Kidney capillary endothelial cell (primary cell): ENCODE measurements at places on chromosomes 12 and 14.

GRCh38 chr14:75231320-75231719 lies 47.3 kb upstream of the FOS start:
- DNase-seq = no peak

GRCh38 chr12:110785240-110785639 lies 42.5 kb upstream of the PPP1CC start:
- DNase-seq = no peak

DNA sequence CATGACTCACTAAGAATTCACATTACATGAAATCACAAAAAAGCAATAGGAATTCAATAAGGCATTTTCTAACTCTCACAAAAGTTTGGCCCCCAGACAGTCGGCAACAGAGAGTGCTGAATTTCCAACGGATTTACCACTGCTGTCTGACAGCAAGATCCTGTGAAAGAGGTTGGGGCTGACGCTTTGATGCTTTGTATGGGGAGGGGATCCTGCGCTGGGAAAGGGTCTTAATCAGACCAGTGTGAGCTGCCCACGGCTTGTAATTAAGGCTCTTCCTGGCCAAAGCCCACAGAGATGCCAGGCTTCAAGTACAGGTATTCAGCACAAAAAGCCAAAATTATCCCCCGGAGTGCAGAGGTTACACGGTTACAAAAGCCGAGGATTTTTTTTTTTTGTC lies 66.8 kb upstream of the TMCC3 start:
- DNase-seq = no peak

- DNase-seq = no peak
These were observed 19.7 kb downstream of the HAL start for GRCh38 chr12:95976416-95976832.

- DNase-seq = no peak
These were observed 122.8 kb downstream of the NTF3 start for GRCh38 chr12:5554711-5555110.

DNA sequence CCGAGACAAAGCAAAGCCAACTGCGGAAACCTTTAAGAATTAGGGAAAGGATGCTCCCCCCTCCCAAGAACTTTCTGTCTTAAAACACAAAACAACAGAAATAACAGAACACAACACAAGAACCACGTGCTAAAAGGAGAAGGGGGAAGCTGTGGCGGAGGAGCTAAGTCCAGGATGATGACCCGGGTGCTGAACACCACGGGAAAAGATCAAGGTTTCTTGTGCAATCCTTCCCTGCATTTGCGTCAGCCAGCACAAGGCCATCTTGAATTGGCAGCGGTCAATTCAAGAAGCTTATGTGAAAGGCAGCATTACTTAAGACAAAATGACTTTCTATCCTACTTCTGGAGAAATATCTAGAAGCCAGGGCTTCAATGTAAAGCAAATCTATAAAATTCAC lies 11.0 kb upstream of the CREBL2 start:
- DNase-seq = no peak

GRCh38 chr12:47944685-47945340 lies 18.6 kb upstream of the TMEM106C start:
- DNase-seq = no peak

DNA sequence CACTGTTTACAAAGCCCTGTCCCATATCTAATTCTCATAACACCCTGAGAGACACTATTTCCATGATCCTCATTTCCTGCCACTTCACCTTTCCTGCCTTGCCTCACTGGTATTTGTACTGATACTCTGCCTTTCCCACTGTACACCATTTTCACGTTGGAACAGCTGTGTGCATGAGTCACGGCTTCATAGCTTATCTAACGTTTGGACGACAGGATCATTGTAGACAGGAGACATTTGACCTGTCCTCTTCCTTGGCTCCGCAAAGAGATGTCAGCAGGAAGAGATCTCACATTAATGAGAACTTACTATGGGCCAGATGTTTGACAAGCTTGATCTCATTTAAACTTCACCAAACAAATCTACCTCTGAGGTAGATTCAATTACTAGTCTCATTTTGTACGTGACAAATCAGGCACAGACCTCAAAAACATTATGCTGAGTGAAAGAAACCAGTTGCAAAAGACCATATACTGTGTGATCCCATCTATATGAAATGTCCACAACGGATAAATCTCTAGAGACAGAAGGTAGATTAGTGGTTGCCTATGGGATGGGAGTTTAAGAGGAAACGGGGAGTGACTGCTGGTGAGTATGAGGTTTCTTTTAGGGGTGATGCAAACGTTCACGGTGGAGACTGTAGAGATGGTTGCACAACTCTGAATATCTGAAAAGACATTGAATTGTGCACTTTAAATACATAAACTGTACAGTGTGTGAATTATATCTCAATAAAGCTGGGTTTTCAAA lies 71.2 kb downstream of the KCNK13 start:
- peak; percentile 23 for DNase-seq

DNA sequence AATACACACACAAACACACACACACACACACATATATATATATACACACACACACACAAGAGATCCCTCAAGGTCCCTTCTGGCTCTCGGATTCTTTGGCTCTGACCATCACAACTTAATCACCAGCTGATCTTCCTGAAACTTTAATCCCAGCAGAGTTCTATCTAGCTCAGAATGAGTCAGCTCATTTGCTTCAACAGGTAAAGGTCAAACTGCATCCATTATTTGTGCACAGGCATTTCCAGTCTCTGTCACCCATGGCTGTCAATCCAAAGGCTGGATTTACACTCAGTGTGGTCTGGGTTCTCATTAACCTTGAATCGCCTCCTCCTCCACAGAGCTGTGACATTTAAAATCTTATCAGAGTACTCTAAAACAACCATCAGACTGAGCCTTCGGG lies 113.3 kb upstream of the TMPO start:
- no peak for DNase-seq

DNA sequence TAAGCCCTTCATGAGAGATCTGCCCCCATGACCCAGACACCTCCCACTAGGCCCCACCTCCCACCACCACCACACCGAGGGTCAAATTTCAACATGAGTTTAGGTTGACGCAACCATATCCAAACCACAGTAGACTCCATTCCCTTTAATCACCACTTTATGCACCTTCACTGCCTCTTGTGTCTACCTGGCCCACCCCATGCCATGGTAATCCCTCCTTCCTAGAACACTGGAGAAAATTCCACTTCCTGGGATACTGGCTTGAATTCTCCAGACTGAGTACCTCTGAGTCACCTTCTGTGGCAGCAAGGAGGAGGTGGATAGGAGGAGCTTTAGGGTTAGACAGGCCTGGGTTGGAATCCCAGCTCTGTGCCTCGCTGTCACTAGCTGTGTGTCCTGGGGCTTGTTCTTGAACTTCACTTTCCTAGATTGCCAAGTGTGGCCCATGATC lies 26.1 kb upstream of the CIPC start:
- no peak for DNase-seq

- peak; percentile 36 for DNase-seq
These were observed 81.4 kb downstream of the BBS10 start for GRCh38 chr12:76266797-76267196.

GRCh38 chr14:61396694-61397093 lies 75.3 kb downstream of the PRKCH start:
- DNase-seq = no peak

GRCh38 chr12:82690006-82690405 lies 3.3 kb downstream of the TMTC2 start:
- DNase-seq = no peak

GRCh38 chr12:46832130-46832704 lies 6.4 kb upstream of the SLC38A4 start:
- DNase-seq = no peak

- DNase-seq = no peak
These were observed 46.1 kb downstream of the ARL1 start for GRCh38 chr12:101361455-101361854.

DNA sequence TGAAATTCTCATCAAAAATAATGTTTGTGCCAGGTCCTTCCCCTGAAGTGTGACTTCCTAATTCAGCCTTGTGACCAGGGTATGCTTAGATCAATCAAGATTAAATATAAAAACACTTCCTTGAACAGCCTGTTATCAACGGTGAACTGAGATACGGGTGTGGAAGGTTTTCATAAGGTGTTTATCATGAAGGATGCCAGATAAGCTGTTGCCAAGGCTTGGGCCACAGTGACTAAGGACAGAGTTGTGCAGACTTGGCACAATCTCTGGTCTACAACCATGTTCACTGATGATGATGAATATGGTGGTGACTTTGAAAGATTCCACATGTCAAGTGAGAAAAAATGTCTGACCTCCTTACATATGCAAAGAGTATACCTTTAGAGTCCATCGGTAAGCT lies 51.3 kb upstream of the LIN7A start:
- no peak for DNase-seq

GRCh38 chr12:3683670-3684069 lies 69.2 kb downstream of the CRACR2A start:
- peak; percentile 9 for DNase-seq
